Glomerular endothelial cell (primary cell): ENCODE measurements at places on chromosomes 2 and 18.

- DNase-seq: no peak
Observed at GRCh38 chr18:63832470-63832869, 55.0 kb upstream of the SERPINB2 start.

- no peak for DNase-seq
Observed at GRCh38 chr2:27194538-27195354, 17.1 kb upstream of the ATRAID start.

DNA sequence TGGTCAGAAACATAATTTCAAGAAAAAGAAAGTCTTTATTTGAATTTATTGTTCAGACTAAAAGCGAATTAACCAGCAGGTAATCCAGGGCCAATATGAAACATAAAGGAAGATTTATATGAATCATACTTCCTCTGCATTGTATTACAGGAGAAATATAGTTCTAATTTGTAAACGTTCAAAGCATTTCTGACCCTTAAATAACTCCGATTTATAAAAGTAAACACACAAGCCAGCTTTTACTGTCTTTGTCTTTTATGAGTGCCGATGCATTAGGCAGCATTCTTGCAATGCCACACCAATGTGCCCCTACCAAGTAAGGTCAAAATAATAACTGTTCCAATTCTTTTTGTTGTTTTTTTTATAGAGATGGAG lies 118.8 kb upstream of the RBBP8 start:
- no peak for DNase-seq

GRCh38 chr18:8065284-8065683 lies 498.2 kb downstream of the PTPRM start:
- DNase-seq: no peak

GRCh38 chr2:133885847-133886246 lies 317.6 kb upstream of the NCKAP5 start:
- DNase-seq: no peak

GRCh38 chr18:39208190-39208589 lies 1642.6 kb upstream of the CELF4 start:
- no peak for DNase-seq
